ENCODE measurements at places on chromosomes 2 and 18.

GRCh38 chr2:99602476-99602875, 112.7 kb upstream of the REV1 start:
- no peak for DNase-seq

- DNase-seq: no peak
These were observed 361.2 kb upstream of the GALNT5 start for GRCh38 chr2:156896294-156896693.

GRCh38 chr2:156803243-156803642, 367.1 kb downstream of the GPD2 start:
- no peak for DNase-seq

DNA sequence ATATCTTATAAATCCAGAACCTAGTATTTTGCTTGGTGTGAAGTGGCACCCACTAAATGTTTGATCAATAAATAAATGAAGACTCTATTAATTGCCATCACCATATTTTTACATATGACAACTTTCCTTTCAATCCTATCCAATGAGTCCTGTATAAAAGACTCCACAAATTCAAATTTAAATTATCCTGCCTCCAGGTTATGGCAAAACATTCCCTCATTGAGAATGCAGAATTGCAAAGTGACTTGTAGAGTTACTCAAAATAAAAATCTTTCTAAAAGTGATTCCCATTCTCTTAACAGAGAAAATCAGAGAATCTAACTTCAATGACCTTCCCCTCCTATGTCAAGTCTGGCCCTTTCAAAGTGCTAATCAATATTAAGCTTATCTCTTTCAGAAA, 236.8 kb downstream of the GRB14 start:
- DNase-seq: no peak

GRCh38 chr2:241601841-241602240, 35.1 kb downstream of the THAP4 start:
- no peak for DNase-seq
